Right lobe of liver (tissue), 6 donors: ENCODE measurements at places on chromosomes 7 and 10.
A peak's percentile ranks its signal among the peaks of the same experiment; 100 is the strongest.

DNA sequence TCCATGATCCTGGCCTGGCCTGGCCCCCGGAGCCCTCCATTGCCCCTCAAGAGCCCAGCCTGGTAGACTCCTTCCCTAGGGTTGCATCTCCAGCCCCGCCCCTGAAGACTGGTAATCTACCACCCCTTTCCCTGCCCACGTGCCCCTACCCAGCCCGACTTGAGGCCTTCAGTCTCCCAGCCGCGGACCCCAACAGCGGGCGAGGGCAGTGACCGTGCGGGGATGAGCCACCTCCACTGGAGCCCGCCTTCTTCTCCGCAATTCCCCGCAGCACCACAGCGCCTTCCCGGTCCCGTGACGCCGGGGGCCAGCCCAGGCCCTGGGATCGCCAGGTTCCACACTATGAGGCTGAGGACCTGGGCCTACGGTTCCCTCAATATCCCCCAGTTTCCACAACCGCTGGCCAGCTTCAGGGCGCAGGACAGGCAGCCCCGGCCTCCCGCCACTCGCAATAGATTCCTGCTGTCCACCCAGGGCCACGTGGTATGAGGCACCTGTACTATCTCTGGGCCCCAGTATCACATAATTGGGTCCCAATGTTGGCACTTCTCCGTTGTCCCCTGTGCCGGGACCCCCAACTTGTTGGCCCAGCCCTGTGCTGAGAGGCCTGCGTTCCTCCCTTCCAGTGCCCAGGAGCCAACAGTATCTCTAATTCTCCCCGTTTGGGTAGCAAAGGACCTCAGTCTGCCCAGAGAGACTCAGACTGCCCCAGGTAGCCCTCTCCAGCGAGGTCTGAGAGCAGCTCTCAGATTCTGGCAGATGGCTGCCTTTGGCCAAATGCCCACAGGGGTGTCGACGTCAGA, 1.1 kb upstream of the GPRIN2 start:
- peak; percentile 63 for DNase-seq

DNA sequence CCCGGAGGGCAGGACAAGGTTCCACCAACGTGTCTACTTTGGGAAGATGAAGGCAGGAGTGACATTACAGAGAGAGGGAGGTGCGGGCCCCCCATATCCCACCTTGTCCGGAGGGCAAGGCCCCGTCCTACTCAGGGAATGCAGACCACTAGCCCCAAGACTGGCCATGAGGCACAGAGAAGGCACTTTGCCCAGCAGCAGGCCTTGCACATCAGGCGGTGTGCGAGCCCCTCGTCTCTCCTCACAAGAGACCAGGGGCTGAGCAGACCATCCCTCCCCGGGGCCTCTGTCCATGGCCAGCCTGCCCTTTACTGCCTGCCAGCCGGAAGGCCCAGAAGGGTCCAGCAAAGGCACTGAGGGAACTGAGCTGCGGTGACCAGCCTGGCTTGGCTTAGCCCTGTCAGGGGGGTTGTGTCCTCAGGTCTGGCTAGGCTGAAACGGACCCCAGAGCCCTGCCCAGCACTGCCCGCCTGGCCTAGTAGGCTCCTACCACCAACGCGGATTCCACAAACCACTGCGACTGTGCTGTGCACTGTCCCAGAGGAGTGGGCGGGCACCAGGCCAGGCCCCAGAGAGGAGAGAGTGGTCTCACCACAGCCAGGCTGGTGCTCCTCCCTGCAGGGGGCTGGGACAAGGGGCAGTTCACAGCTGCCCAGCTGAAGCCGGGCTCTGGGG, 16.7 kb downstream of the CAMK2B start:
- peak; percentile 44 for DNase-seq

DNA sequence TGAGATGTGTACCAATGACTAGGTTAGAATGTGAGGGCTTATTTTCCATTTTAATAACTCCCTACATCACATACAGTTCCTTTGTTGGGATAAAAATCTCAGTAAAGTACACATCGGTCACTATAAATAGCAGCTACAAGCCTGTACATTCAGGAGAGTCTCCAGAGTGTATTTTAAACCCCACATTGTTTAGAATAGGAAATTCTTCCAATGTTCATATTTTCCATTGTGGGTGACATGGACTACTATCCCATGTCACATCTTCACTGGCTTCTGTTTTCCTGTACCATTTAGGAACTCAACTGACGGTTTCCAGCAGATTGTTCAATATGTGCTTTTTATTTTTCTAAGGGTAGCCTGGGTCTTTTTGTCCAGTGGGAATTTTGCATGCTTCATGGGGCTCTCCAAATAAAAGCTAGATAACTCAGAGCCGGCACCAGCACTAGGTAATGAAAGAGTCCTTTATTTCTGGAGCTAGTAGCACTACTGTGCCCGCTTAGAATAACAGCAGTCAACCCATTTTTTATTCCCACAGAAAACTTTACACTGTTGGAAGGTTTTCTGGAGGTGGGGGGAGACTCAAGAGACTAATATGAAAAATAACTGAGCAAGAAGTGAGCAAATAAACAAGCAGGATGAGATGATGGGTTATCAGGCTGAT, 100.5 kb downstream of the CALD1 start:
- DNase-seq: no peak

- no peak for DNase-seq
These were observed 9.3 kb upstream of the MYL7 start for GRCh38 chr7:44150466-44150832.

- DNase-seq: no peak
These were observed 50.5 kb upstream of the BMPER start for GRCh38 chr7:33854801-33855350.

GRCh38 chr7:107213193-107213788, 44.5 kb downstream of the HBP1 start:
- DNase-seq: no peak

DNA sequence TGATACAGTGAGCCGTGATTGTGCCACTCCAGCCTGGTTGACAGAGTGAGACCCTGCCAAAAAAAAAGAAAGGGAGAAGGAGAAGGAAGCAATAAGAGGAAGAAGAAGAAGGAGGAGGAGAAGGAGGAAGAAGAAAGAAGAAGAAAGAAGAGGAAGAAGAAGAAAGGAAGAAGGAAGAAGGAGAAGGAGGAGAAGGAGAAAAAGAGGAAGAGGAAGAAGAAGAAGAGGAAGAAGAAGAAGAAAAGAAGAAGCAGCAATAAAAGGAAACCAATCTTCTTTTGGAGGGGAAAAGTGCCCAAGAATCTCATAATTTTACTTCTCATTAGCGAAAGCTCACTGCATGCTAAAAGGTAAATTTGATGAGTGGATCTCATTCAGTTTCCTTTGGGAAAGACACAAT, 85.7 kb upstream of the GLCCI1 start:
- DNase-seq: no peak

GRCh38 chr7:157279741-157280215, 57.0 kb upstream of the DNAJB6 start:
- DNase-seq: no peak

DNA sequence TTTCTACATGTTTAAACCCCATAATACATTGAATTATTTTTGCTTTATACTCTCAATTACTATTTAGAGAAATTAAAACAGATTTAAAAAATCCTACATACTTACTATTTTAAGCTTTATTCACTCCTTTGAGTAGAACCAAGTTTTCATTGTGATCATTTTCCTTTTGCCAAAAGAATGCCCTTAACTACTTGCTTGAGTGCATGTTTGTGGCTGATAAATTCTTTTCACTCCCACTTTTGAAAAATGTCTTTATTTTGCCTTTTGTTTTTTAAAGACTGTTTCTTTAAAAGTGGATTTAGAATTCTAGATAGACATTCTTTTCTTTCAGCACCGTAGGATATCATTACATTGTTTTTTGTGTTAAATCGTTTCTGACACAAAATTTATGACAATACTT, 22.3 kb upstream of the AGR3 start:
- no peak for DNase-seq

GRCh38 chr7:30780941-30781340, 9.7 kb downstream of the MINDY4 start:
- no peak for DNase-seq

DNA sequence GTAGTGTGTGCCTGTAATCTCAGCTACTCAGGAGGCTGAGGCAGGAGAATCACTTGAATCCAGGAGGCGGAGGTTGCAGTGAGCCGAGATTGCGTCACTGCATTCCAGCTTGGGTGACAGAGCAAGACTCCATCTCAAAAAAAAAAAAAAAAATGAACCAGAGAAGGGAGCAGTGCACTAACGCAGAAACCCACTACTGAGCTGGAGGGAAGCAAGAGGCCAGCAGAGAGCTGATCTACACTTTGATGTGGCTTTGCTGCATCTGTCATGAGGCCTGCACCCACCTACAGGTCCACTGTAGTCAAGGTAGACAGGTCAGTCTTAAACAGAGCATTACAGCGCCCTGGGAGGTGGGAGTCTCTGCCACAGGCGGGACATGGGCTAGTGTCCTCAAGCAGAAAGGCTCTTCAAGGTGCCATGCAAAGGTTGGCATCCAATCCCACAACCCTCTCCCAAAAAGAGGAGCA, 30.0 kb downstream of the MAT1A start:
- no peak for DNase-seq

GRCh38 chr7:94188350-94188749, 184.2 kb upstream of the BET1 start:
- no peak for DNase-seq

- DNase-seq: no peak
These were observed 194.6 kb upstream of the PDE1C start for GRCh38 chr7:32264702-32265284.

DNA sequence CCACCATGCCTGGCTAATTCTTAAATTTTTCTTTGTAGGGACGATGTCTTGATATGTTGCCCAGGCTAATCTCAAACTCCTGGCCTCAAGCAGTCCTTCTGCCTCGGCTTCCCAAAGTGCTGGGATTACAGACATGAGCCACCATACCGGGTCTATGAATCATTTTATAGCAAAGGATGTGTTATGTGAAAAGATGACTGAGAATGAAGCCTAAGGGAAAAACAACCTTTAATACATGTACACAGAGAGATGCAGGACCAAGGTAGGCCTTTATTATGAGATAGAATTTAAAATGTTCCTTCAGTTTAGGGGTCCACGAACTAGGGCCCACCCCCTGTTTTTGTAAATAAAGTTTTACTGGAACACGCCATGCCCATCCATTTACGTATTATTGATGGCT, 41.0 kb downstream of the UBE2H start:
- no peak for DNase-seq

GRCh38 chr7:17142831-17143541, 155.5 kb upstream of the AHR start:
- DNase-seq: no peak

DNA sequence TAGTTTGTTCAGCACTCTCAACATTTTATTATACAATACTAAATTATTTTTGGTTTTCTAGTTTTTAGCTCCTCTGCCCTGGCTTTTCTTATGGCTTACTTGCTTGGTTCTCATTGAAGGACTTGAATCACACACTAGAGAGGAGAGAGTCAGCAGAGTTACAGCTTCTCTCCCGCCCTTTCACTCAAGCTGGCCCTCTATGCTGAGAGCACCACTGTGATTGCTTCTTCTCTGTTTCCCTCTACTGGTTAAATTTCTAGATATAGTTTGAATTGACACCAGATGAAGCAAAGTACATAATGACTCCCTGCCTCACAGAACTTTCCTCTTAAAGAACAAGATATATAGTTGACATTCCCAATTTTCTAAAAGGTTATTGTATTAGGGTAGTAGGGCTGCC, 767.3 kb upstream of the SORCS1 start:
- no peak for DNase-seq

- no peak for DNase-seq
These were observed 13.9 kb downstream of the RHBDD2 start for GRCh38 chr7:75892634-75893272.

DNA sequence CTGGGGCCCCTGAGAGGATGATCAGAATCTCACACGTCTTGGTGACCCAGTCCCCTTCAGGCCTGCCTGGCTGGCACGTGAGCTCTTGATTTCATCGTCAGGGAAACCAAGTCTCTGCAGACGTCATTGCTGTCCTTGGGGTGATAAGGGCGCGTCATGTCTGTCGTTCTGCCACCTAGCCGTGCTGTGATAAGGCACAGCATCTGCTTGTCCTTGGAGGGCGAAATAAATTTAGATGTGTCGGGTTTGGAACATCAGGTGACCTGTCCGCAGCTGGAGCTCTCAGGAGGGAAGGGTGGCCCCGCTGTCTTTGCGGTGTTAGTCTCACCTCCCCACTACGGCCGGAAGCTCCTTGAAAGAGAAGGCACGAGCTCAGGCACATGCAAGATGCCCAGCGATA, 129.2 kb downstream of the GRK5 start:
- no peak for DNase-seq

DNA sequence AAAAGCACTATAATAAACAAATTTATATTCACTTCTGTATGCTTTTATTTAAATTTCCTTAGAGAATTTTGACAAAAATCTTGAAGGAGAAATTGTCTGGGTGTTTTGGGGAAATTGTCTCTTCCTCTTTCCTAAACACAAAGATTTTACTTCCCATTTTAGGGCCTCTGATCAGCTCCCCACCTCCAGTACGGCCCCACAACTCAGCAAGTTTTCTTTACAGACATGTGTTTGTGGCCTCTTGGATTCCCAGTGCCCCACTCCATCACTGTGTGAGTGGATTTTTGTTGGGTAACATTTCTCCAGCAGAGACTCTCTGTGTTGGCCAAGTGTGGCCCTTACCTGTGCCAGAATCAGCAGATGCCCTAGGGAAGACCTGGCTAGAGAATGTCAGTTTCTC, 182.8 kb upstream of the CDC14C start:
- DNase-seq: no peak

GRCh38 chr10:591646-592045, 97.8 kb downstream of the DIP2C start:
- DNase-seq: no peak

DNA sequence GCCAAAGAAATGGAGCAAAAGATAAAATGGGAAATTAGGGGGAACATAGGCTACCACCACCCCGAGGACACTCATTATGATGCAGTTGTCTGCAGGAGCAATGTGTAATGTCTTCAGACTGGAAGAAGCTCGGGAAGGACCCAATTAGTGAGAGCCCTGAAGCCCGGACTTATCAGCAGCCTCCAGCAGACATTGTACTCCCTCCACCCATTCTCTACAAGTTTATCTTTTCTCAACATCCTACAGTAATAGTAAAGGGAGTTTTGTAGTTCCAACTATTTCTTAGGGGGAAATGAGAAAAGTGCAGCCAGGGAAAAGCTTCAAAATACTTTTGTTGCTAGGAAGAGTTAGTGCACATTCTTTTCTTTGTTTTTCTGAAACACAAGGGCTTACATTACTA, 657.3 kb upstream of the COBL start:
- DNase-seq: no peak

DNA sequence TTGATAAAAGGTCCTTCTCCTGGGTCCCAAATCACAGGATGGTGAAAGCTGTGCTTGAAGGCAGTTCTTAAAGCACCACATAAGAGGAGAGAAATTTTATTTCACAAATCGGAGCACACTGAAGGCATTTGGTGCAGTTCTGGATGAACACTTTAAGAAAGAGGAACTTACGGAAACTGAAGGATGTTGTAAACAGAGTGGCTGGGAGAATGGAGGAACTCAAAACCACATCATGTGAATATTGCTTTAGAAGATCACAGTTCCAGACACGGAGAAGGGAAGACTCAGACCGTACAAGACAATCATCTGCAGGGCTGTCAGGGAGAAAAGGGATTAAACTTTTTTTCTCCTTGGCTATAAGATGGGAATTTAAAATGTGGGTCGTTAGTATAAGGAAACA, 9.0 kb upstream of the GPR141 start:
- DNase-seq: no peak

- no peak for DNase-seq
These were observed 26.9 kb downstream of the MYPN start for GRCh38 chr10:68135922-68136792.
